ENCODE measurements at places on chromosomes 7 and 10. TPM values are rescaled to one million over a fixed set of nuclear protein-coding genes. Genes with fewer than 3 reads are reported as not detected.

NPSR1 gene
- total RNA-seq: not detected

GLUD1 gene
- total RNA-seq: 254 TPM

VWDE gene
- 0.16 TPM for total RNA-seq

NUTM2A gene
- 0.34 TPM for total RNA-seq

HSPA12A gene
- total RNA-seq: 1.4 TPM

CPA2 gene
- not detected for total RNA-seq

TAS2R4 gene
- 0.79 TPM for total RNA-seq

STEAP2 gene
- 32.4 TPM for total RNA-seq

ZNF425 gene
- total RNA-seq: 6.3 TPM

ARF5 gene
- 124 TPM for total RNA-seq

MYH16 gene
- not detected for total RNA-seq

CLCN1 gene
- not detected for total RNA-seq

FAM180A gene
- 20.2 TPM for total RNA-seq

DGKB gene
- not detected for total RNA-seq

PPP2R2D gene
- 23.7 TPM for total RNA-seq

RELN gene
- 0.63 TPM for total RNA-seq

EVX1 gene
- total RNA-seq: not detected

C10orf90 gene
- total RNA-seq: not detected

CDC14C gene
- 0.09 TPM for total RNA-seq

PRKAR2B gene
- 3.4 TPM for total RNA-seq

IGF2BP3 gene
- 52.6 TPM for total RNA-seq

TMEM196 gene
- not detected for total RNA-seq

ARID5B gene
- total RNA-seq: 39.2 TPM

SEC31B gene
- 3.9 TPM for total RNA-seq

MAP3K8 gene
- 6.9 TPM for total RNA-seq

SMARCD3 gene
- total RNA-seq: 31.8 TPM

GRM8 gene
- total RNA-seq: not detected

TMEM229A gene
- not detected for total RNA-seq

NDUFB2 gene
- 169 TPM for total RNA-seq

MOGAT3 gene
- total RNA-seq: not detected

FLNC gene
- total RNA-seq: 209 TPM

Measured in bronchial smooth muscle cell (primary cell).